ENCODE measurements at places on chromosomes 11 and 22.

GRCh38 chr11:86147004-86147403, 78.1 kb upstream of the PICALM start:
- no peak for DNase-seq

- no peak for DNase-seq
Measured at GRCh38 chr22:32489377-32489776, 14.8 kb downstream of the FBXO7 start.

DNA sequence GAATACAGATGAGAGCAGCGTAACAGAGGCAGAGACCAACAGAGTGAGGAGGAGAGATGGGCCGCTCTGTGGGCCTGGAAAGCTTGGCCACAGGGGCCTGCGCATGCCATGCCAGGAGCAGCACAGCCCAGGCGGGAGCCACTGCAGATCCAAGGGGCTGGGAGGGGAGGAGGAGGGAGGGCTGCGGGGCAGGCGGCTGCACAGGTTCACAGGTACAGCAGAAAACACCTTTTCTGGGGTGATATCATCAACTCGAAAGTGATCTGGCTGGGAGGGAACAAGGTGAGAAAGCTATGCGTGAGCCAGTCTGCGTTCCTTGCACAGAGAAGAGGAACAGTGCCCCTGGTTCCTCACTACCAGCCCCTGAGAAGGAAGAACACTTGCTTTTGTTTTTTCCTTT, 14.8 kb downstream of the VPS37C start:
- DNase-seq, result no peak

- no peak for DNase-seq
Measured at GRCh38 chr11:111193924-111194490, 51.5 kb upstream of the POU2AF2 start.

DNA sequence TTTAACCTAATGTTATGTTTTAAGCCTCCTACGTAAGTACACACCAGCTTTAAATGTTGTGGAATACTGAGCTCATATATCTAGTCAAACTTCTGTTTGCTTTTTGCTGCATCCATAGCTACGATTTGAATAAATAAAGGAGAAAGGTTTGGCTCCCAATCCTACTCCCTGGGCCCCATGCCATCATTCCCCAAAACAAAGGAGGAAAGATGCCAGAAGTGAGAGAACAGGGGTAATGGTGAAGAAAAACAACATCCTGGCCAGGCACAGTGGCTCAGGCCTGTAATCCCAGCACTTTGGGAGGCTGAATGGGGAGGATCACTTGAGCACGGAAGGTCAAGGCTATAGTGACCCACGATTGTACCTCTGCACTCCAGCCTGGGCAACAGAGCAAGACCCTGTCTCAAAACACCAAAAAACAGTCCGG, 26.5 kb downstream of the SCGB1A1 start:
- no peak for DNase-seq

- DNase-seq, result no peak
Measured at GRCh38 chr11:2818503-2818902, 67.1 kb downstream of the CDKN1C start.

DNA sequence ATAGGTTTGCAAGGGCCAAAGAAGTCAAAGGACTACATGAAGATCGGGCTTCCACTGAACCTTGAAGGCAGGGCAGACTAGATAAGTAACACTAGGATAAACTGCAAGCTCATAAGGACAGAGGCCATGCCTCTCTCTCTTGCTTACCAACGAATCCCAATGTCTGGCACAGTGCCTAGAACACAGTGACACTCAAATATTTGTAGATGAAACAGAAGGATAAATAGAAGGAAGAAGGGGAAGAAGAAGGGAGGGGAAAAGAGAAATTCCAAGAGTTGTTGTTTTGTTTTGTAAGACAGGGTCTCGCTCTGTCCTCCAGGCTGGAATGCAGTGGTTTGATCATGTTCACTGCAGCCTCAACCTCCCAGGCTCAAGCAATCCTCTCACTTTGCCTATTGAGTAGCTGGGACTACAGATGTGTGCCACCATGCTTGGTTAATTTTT, 26.9 kb downstream of the SIK3 start:
- DNase-seq, result no peak

DNA sequence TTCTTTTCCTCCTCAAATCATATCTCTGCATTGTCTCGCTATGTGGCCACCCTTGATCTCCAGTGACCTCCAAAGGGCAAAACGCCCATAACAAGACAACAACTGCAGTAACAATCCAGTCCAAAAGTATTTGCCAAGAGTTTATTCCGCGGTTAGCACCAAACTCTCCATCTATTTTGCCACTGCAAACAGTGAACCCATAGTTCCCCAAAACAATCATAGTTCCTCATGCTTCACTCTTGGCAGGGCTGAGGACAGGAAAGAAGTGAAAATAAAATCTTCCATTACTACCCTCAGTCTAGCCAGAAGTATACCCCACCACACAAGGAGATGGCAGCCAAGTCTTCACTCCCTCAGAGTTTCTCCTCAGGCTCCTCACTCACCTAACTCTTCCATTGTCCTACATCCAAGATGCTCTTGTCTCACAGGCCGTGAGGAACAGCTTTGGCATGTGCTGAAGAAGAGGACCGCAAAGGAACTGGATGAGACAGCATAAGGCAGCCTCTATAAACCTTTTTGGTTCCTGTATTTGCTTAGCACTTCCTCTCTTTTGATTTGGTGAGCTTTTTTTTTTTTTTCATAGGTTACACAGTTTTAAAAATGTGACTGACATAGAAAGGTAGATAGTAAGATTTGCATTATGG, at the start of gene LPXN:
TSS of gene LPXN (minus strand) at position 480 of the 644 bp plus-strand sequence. CDS start at position 396, 84 bp downstream.
- peak; percentile 50 for DNase-seq

DNA sequence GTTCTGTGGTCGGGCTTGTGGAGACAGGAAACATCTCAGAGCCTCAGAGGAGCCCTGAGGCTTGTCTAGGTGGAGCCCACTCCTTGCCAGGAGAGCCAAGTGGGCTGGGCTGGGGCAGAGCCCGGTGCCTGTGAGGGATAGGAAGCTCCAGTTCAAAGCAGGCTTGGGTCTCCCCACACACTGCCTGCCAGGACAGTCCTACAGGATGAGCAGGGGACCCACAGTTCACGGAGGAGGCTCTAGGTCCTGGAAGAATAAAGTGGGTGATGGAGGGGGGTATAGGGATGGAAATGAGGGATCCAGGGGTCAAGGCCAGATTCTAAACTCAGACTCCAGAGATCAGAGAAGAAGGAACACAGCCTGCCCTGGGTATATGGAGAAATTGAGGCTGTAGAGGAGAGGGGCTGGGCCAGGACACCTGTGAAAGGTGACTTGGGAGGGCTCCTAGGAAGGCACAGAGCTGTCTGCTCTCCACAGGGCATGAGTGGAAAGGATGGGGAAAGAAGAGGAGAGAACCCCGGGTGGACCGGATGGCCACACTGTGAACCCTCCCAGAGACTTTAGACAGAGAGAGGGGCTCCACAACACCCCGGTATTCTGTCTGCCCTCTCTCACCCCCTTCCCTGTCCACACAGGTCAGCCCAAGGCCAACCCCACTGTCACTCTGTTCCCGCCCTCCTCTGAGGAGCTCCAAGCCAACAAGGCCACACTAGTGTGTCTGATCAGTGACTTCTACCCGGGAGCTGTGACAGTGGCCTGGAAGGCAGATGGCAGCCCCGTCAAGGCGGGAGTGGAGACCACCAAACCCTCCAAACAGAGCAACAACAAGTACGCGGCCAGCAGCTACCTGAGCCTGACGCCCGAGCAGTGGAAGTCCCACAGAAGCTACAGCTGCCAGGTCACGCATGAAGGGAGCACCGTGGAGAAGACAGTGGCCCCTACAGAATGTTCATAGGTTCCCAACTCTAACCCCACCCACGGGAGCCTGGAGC, 7.4 kb downstream of the IGLL5 start:
- no peak for DNase-seq

- DNase-seq, result peak; percentile 65
Measured at GRCh38 chr11:31810779-31811647, at the start of gene PAX6. Gene PAX6 (minus strand): TSS chr11:31811322. CDS start chr11:31806411, 4,911 bp downstream.

DNA sequence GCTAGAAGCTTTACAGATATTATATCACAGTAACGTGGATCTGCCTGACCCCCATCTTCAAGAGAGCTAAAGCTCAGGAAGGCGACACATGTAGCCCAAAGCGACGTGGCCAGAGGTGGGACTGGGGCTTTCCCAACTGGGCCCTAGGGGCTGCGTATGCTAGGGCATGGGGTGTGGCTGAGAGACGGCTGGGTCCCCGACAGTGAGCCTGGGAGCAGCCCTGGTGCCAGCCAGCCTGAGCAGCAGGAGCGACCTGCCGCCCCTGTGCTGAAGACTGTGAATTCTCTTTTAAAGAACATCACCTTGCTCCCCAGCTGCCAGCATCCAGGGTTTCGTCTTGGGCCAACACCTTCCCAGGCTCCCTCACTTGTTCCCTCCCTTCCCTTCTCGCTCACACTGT, 32.9 kb upstream of the CYP2D6 start:
- DNase-seq, result no peak

DNA sequence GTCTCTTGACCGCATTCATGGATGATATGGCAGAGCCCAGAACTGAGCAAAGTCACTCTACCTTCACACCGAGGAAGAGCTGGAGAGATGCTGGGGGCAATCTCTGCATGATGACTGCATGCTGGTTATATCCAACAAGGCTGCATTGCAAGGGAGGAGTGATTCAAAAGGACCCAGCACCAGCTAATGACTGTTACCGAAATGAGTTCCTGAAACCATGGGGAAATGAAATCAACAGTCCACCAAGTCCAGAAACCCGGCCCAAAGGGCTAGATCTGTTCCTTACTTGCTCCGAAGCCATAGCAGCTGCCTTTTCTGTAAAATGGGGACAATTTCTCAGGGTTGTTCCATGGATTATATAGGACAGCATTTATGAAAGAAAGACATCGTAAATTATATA, 1.2 kb upstream of the SMIM35 start:
- no peak for DNase-seq

DNA sequence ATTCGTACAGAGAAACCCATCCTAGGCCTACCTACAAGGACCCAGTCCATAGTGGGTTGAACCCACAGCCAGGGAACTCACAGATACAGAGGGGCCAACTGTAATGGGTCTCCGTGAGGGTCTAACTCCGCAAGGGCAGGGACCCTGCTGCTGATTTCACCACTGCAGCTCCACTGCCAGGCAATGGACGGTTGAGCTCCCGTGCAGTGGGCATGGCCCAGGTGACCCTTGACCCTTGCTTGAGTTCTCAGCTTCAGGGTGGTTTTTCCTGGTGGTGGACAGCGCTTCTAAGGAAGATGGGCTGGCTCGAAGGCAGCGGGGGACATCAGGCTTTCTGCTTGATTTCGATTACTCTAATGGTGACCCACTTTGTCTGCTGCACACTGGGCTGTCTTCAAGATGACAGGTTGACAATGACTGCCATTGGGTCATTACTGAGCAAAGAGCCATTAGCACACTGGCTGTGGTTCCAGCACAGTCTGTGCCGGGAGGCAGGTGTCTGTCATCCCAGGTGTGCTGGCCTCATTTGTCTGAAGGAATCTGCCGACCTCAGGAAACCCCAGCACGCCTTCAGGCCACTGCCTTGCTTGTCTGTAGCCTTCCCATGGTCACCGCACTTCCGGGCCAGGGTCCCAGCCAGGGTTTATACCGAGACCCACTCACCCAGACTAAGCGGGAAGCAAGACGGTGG, 3.7 kb upstream of the GAL start:
- DNase-seq, result no peak

- DNase-seq, result no peak
Measured at GRCh38 chr11:29008481-29008880, 900.3 kb downstream of the METTL15 start.

DNA sequence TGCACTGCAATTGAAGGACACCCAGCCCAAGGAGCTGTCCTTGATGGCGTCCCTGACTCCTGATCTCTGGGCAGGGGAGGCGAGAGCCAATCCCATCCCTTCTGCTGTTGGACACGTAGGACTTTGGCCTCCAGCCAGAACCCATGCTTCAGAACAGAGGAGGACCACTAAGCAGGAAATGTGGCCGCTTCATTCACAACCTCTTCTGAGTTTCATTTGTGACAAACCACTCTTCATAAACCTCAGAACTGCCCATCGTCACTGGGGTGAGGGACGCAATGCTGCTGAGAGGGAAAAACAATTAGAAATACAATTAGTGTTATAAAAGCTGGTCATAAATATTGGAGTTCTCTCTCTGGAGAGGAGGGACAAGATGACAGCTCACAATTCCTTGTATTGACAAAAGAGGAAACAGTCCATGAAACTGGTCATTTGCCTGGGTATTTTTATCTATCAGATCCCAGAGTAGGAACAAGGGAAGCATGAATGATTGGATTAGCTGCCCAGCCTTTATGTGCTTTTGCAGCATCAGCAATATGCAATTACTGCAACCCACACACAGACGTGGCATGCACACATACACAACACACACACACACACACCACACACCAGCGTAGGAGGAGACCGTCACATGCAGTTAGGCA, 216.5 kb upstream of the CADM1 start:
- DNase-seq, result no peak

GRCh38 chr22:46737976-46738646, at the start of gene CERK:
Gene CERK (minus strand): TSS chr22:46738252. CDS start chr22:46738148, 104 bp downstream.
- DNase-seq, result no peak

DNA sequence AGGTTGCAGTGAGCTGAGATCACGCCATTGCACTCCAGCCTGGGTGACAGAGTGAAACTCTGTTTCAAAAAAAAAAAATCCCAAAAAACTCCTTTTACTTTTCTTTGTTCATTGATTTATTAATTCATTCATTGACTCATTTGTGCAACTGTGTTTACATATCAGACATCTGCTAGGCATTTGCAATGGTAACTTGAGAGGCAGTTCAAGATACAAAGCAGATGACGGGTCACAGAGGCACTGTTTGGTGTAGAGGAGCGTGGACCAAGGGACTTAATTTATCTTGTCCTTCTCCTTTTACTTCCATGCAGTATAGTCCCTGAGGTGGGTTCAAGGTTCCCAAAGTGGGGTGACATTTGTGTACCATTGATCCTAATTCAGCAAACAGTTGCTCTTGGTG, 71.4 kb downstream of the KIAA1671 start:
- DNase-seq, result no peak

- no peak for DNase-seq
Measured at GRCh38 chr22:36277482-36278291, 24.8 kb downstream of the APOL1 start.

GRCh38 chr11:134001088-134001487, 44.3 kb upstream of the IGSF9B start:
- no peak for DNase-seq

DNA sequence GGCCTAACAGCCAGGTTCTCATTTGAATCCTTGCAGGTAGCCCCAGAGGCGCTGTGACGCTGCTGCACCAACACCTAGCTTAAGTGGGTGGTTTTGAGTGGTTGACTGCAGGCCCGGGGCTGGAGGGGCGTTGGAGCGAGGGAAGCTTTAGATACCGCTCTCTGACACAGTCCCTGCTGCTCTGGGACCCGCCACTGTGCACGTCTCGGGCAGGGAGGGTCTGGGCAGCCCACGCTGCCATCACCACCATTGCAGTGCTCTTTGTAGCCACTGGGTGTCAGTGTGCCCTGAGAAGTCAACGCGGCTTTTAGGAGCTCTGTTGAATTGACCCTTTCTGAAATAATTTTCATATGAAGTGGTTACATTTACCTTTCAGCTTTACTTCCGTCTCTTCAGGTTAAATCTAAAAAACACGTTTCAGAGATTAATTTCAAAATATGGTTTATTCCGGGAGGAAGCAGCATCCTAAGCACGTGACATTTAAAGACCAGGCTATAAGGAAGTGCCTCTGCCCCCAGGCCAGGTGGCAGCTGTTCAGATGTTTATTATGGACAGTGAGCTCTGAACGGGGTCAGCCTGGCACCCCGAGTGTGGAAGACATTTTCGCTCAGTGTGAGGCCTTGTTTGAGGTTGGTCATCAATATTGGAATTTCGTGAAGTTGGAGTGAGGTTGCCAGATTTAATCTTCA, 30.9 kb upstream of the PARVB start:
- DNase-seq, result no peak

GRCh38 chr22:23574877-23575276, 5.2 kb downstream of the IGLL1 start:
- no peak for DNase-seq

- no peak for DNase-seq
Measured at GRCh38 chr11:72826191-72826941, 12.2 kb downstream of the ATG16L2 start.
